AG09309 (cell line): ENCODE measurements at places on chromosomes 11 and 22.

GRCh38 chr22:19579115-19579811 lies 55.1 kb upstream of the CLDN5 start:
- no peak for DNase-seq

GRCh38 chr11:110034806-110035205 lies 58.4 kb upstream of the ZC3H12C start:
- no peak for DNase-seq

GRCh38 chr11:129696309-129696989 lies 119.2 kb upstream of the TMEM45B start:
- DNase-seq, result no peak

- DNase-seq, result no peak
These were observed 13.0 kb upstream of the CKAP5 start for GRCh38 chr11:46858920-46859546.

DNA sequence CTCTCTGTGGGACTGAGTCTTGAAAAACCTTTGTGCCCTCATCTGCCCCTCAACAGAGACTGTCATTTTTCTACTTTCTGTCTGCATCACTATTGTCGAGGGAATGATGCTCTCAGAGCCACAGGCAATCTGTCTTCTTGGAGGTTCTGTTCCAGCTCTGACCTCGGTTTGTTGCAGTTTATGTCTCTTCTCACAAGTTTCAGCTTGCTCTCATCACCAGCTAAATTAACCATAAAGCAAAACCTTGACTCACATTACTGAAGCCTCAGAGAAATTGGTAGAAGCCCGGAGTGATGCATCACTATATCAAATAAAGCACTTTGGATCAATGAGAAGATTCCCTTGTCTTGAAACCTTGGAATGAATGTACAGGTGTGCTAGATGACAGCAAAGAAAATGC lies 60.6 kb upstream of the BLID start:
- no peak for DNase-seq
